ENCODE measurements at places on chromosomes 11 and 22. TPM values are rescaled to one million over a fixed set of nuclear protein-coding genes. Genes with fewer than 3 reads are reported as not detected.

DNA sequence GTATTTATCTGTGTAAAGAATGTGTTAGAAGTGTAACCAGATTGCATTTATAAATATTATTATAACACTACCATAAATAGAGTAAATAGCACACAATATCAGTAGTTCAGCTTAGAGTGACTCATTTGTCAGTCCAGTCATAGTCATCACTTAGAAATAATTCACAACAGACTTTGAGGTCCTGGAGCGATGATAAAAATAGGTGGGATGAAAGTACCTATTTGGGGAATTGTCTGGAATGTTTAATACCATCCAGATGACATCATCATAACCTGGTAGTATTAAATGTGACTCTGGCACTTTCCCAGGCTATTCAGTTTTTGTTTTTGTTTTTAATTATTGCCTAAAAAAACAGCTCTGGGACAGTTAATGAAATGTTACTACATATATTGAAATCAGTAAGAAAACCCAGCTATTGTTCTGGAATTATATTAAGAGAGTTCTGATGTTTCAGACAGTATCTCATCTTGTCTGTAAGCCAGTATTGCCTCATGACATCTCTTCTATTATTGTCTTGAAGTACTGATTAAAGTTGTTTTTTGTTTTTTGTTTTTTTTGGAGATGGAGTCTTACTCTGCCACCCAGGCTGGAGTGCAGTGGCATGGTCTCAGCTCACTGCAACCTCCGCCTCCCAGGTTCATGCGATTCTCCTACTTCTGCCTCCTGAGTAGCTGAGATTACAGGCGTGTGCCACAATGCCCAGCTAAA is 74.8 kb downstream of the SIK2 start:
- H3K27ac ChIP-seq = no peak overlapping the region
- H3K36me3 ChIP-seq = peaks cover 21% of the 10 kb centered on the region
- no peak overlapping the region for H3K4me3 ChIP-seq

GRCh38 chr11:102457865-102458264 is 5.3 kb upstream of the TMEM123 start:
- H3K27me3 ChIP-seq = no peaks in the 10 kb centered on the region
- peaks cover 37% of the 10 kb centered on the region for H3K4me1 ChIP-seq
- DNase-seq = peak; percentile 42
- no peak overlapping the region for H3K4me3 ChIP-seq
- H3K27ac ChIP-seq = no peak overlapping the region
- H3K36me3 ChIP-seq = peaks cover 3% of the 10 kb centered on the region

DNA sequence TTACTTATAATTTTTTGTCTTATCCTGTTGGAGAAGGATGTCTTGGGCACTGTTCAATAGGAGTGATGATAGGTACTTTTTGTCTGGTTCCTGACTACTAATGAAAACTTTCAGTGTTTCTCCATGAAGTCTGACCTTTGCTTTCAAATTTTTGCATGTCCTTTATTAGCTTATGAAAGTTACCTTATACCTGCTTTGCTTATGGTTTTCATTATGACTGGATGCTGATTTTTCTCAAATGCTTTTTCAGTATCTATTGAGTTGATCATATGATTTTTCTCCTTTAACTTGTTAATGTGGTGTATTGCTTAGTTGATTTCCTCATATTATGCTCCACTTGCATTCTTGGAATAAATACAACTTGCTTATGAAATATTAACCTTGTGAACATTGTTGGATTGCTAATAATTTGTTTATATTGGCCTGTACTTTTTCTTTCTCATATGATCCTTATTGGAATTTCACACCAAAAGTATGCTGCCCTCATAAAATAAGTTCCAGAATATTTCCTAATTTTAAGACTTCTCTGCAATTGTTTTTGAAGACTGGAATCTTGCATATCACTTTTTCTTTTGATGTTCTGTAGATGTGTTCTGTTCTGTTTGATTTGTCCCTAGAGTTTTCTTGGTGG is 85.0 kb upstream of the SC5D start:
- DNase-seq = peak; percentile 20
- no peak overlapping the region for H3K4me3 ChIP-seq

DNA sequence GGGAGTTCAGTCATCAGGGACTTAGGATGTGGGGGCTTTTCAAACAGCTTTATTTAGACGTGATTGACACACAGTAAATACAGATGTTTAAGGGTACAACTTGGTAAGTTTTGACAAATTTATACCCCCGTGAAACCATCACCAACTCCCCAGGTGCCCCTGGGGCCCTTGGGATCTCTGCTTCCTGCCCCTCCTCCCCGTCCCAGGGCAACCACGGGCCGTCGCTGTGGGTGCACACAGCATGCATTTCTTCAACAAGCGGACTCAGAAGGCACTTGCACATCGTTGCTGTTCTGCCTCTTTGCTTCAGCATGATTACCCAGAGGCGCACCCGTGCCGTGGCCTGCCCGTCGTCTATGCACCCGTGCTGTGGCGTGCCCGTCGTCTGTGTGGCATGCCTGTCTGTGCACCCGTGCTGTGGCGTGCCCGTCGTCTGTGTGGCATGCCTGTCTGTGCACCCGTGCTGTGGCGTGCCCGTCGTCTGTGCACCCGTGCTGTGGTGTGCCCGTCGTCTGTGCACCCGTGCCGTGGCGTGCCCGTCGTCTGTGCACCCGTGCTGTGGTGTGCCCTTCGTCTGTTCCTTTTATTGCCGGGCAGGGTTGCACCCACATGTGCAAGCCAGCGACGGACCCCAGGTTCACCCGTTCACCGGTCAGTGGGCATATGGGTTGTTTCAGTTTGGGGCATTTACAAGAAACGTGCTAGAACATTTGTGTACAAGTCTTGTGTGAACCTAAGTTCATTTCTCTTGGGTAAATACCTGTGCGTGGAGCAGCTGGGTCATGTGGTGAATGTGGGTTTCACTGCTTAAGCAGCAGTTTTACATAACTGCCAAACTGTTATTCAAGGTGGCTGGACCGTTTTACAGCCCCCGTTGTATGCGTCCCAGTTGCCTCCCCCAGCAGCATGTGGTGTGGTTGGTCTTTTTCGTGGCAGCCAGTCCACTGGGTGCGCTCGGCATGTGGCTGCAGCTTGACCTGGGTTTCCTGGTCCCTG is 8.3 kb downstream of the CD81 start:
- H3K36me3 ChIP-seq = peaks cover 8% of the 10 kb centered on the region
- no peaks in the 10 kb centered on the region for H3K27me3 ChIP-seq
- no peak overlapping the region for H3K4me3 ChIP-seq
- DNase-seq = no peak

GRCh38 chr22:43819931-43820640 is 8.0 kb upstream of the EFCAB6 start:
- H3K27ac ChIP-seq = no peak overlapping the region
- H3K27me3 ChIP-seq = peaks cover 47% of the 10 kb centered on the region
- H3K4me3 ChIP-seq = no peak overlapping the region
- H3K36me3 ChIP-seq = no peaks in the 10 kb centered on the region

DNA sequence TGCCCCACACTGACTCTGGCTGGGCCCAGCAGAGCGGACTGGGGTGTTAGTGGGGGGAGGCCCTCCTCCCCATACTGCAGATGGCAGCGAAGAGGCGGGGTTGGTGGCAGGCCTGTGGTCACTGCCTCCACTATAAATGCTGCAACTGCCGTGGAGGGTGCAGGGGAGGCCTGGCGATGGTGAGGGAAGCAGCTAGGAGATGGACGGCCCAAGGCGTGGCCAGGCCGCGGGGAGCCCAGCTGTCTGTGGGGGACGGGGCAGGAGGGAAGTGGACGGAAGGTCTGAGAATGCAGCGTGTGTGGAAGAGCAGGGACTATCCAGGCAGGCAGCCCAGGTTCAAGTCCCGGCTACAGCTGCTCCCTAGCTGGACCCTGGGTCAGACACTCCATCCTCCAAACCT is 18.3 kb downstream of the DNAL4 start:
- H3K4me1 ChIP-seq = peaks cover 5% of the 10 kb centered on the region
- no peak overlapping the region for H3K4me3 ChIP-seq
- no peak overlapping the region for H3K27ac ChIP-seq

- no peak overlapping the region for H3K27ac ChIP-seq
- no peak for DNase-seq
- H3K27me3 ChIP-seq = no peaks in the 10 kb centered on the region
- H3K36me3 ChIP-seq = peaks cover 17% of the 10 kb centered on the region
- H3K4me1 ChIP-seq = no peaks in the 10 kb centered on the region
Observed at GRCh38 chr11:3665336-3666022, 5.7 kb downstream of the CHRNA10 start.

The SCGB2A2 gene
- total RNA-seq = not detected

The VSIG10L2 gene
- not detected for total RNA-seq

The DDI1 gene
- not detected for total RNA-seq

The CTNND1 gene
- 118 TPM for total RNA-seq

GRCh38 chr11:64710418-64711137 is 12.4 kb downstream of the NRXN2 start:
- peaks cover 48% of the 10 kb centered on the region for H3K27me3 ChIP-seq
- H3K27ac ChIP-seq = no peak overlapping the region
- no peak overlapping the region for H3K4me3 ChIP-seq

DNA sequence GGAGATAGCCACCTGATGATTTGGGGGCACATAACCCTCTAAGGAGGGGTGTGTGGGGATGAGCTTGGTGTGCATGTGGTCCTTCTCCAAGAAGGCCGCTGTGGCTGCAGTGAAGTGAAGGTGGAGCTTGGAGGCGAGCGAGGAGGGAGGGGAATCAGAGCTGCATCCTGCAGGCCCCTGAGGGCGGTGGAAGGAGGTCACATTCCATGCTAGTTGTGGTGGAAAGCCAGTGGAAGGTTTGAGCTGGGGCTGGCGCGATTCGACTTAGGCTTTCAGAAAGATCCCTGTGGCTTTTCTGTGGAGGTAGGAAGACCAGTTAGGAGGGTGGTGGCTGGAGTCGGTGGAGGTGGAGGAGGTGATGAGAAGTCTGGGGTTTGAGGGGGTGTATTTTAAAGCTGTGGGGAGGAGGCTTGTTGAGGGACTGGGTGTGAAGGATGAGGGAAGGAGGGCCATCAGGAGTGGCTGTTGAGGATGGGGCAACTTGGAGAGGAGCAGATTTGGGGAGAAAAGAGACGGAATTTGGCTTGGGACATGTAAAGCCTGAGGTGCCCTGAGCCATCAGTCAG is 62.0 kb downstream of the TBC1D22A start:
- no peak for DNase-seq

The KLHDC7B gene
- 4.1 TPM for total RNA-seq

GRCh38 chr11:44620328-44620725 is 54.9 kb downstream of the CD82 start:
- DNase-seq = no peak
- H3K4me3 ChIP-seq = no peak overlapping the region
- H3K4me1 ChIP-seq = no peaks in the 10 kb centered on the region
- H3K27ac ChIP-seq = no peak overlapping the region
- H3K27me3 ChIP-seq = no peaks in the 10 kb centered on the region

The KRTAP5-10 gene
- not detected for total RNA-seq

DNA sequence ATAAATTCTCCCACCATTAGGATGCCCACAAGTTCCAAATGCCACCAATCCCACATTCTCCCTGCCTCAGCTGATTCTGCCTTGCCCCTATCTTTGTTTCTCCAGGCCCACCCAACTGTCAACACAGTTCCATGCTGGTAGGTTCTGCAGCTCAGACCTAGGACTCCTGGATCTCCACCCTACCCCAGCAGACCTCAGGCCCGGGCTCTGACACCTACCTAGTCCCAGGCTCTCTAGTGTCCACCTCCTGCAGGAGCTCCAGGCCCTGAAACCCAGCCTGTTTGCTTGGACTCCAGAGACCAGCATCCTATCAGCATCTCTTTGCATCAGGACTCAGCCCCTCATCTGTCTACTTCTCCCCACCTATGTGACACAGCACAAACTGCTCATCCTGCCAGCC is 86.5 kb downstream of the PDE2A start:
- DNase-seq = no peak
- peaks cover 56% of the 10 kb centered on the region for H3K27me3 ChIP-seq
- H3K4me1 ChIP-seq = no peaks in the 10 kb centered on the region
- H3K4me3 ChIP-seq = no peak overlapping the region
- H3K27ac ChIP-seq = no peak overlapping the region

The RIMBP3B gene
- not detected for total RNA-seq

The NDUFA6 gene
- total RNA-seq = 74.9 TPM

DNA sequence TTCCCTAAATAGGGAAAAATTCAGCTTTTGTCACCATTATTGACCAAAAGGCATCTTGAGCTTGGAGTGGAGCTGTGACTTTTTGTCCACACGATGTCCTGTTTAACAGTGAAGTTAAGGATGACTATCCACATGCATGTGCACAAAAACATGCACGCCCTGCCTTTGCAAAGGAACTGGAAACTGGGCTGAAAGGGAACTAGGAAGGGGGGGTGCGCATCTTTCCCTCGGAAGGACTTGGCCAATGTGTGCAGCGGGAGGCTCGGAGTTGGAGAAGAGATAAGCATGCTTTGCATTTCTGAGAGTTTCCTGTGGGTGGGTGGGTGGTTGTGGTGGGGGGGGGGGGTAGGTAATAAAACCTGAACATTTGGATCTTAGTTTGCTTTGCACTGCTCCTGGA is 411 bp upstream of the KIRREL3 start:
- H3K27ac ChIP-seq = no peak overlapping the region
- DNase-seq = no peak
- no peaks in the 10 kb centered on the region for H3K36me3 ChIP-seq
- no peaks in the 10 kb centered on the region for H3K4me1 ChIP-seq
- peaks cover 16% of the 10 kb centered on the region for H3K27me3 ChIP-seq

- H3K4me1 ChIP-seq = no peaks in the 10 kb centered on the region
- no peak overlapping the region for H3K4me3 ChIP-seq
- H3K36me3 ChIP-seq = no peaks in the 10 kb centered on the region
- H3K27ac ChIP-seq = no peak overlapping the region
- H3K27me3 ChIP-seq = peaks cover 12% of the 10 kb centered on the region
- DNase-seq = no peak
Observed at GRCh38 chr11:5973530-5973929, 5.2 kb upstream of the OR56A5 start.

- H3K27me3 ChIP-seq = no peaks in the 10 kb centered on the region
- no peak overlapping the region for H3K4me3 ChIP-seq
- no peak for DNase-seq
- no peaks in the 10 kb centered on the region for H3K4me1 ChIP-seq
- peak overlapping the region; percentile 4 for H3K27ac ChIP-seq
Observed at GRCh38 chr11:9951807-9952206, 287.9 kb downstream of the SWAP70 start.

The ZDHHC13 gene
- total RNA-seq = 12.2 TPM

DNA sequence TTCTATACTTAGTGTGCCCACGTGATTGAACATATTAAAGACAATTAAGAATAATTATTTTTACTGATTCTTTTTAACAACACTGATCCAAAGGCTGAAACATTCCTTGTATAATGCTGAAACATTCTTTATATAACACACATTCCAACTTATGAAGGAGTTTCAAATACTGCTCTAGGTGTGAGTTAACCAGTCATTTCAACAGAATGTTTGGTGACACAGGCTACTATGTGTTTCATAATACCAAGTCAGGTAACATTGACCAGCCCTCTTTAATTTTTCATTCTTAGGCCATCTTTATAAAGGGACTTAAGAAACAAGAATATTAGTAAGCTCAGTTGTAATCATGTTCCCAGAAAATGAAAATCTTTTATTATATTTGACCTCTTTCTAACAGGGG is 136.6 kb downstream of the ELP4 start:
- DNase-seq = peak; percentile 33
- no peak overlapping the region for H3K4me3 ChIP-seq
- H3K36me3 ChIP-seq = no peaks in the 10 kb centered on the region
- H3K4me1 ChIP-seq = peaks cover 11% of the 10 kb centered on the region
- H3K27me3 ChIP-seq = no peaks in the 10 kb centered on the region

- H3K27ac ChIP-seq = no peak overlapping the region
- no peak overlapping the region for H3K4me3 ChIP-seq
- no peaks in the 10 kb centered on the region for H3K4me1 ChIP-seq
- no peaks in the 10 kb centered on the region for H3K36me3 ChIP-seq
- H3K27me3 ChIP-seq = no peaks in the 10 kb centered on the region
Observed at GRCh38 chr11:42657169-42657568, 654.6 kb upstream of the API5 start.
